Activated CD8-positive, alpha-beta memory T cell treated with anti-CD3 and anti-CD28 coated beads for 1 hour (primary cell): ENCODE measurements at places on chromosomes 6 and 20.

- no peak for DNase-seq
Measured at GRCh38 chr6:153959276-153959675, 79.8 kb upstream of the OPRM1 start.

- no peak for DNase-seq
Measured at GRCh38 chr6:116218172-116218633, 35.7 kb downstream of the TSPYL4 start.

DNA sequence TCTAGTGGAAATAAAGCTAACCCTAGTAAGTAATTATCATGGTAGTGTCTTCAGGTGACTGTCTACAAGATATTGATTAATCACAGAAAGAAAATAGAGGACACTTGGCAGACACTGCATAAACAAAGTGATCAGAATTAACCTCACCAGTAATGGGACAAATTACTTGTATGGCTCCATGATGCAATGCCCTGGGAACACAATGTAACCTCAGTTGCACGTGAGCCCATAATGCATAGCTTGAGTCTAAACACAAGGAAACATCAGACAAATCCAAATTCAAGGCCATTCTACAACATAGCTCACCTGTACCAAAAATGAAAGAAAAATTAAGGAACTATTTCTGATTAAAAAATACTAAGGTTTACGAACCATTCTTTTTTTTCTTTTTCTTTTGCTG lies 92.4 kb upstream of the SSTR4 start:
- no peak for DNase-seq

GRCh38 chr6:130218134-130218533 lies 4.6 kb downstream of the SAMD3 start:
- no peak for DNase-seq

DNA sequence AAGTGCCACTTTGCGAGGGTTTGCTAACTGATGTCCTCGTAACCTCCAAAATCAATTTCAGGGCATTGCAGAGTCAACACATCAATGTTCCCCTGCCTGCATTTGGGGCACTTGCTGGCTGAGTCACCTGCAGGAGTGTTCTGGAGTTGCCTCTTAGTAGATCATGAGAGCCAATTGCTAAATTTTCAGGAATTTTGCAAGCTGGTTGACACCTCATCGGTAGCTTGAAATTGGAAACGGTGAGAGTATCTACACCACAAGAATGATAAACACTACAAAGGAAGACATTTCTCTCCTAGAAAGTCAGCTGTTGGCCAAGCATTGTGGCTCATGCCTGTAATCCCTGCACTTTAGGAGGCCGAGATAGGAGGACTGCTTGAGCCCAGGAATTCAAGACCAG lies 10.8 kb upstream of the BFSP1 start:
- no peak for DNase-seq

DNA sequence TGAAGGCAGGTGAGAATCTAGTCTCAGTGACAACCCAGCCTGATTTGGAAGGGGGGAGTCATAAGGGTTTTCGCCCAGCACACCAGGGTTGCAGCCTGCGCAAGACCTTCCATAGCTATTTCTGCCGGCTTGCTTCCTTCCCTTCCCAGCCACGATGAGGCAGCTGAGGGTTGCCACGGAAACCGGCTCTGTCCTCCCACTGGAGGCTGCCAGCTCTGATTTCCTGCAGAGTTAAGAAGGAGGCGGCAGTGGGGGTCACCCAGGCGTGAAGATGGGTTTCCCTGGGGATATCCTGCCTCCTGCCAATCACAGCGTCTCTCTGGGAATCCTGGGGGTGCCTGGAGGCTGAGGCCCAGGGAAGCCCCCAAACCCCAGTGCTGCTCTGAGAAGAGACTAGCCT lies 23.1 kb upstream of the KCNB1 start:
- DNase-seq, result no peak
